ENCODE measurements at places on chromosomes 7 and 10.
A peak's percentile ranks its signal among the peaks of the same experiment; 100 is the strongest.

- no peak for DNase-seq
Observed at GRCh38 chr7:78770422-78771410, 682.8 kb downstream of the MAGI2 start.

DNA sequence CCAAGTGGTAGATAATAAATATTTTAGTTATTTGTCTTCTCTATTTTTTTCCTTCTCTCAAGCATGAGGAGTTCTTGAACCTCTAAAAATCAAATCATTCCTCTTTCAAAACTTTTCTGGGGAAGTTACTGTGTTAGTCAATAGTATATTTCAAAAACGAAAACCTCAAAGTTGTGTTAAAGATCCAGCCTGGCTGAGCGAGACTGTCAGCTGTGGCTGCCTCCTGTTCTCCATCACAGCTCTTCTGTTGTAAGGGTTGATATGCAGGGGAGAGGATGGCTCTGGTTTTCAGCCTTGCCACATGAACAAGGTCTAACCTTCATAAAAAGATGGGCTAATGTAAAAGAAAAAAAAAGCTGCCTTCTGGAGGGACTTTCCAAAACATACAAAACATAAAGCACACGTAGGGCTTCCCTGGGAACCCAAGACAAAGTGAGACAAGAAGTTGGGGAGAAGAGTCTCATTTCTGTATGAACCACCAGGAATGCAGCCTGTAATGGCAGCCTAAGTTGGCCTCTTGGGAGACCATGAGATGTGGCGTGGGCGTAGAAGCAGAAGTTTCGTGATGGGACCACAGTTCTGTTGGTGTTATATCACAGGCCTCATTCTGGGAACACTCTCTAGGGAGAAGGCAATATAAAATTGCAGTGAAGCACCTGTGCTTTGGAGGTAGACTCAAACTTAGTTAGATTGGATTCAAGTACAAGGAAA, 77.9 kb upstream of the FHIP2A start:
- DNase-seq, result no peak

DNA sequence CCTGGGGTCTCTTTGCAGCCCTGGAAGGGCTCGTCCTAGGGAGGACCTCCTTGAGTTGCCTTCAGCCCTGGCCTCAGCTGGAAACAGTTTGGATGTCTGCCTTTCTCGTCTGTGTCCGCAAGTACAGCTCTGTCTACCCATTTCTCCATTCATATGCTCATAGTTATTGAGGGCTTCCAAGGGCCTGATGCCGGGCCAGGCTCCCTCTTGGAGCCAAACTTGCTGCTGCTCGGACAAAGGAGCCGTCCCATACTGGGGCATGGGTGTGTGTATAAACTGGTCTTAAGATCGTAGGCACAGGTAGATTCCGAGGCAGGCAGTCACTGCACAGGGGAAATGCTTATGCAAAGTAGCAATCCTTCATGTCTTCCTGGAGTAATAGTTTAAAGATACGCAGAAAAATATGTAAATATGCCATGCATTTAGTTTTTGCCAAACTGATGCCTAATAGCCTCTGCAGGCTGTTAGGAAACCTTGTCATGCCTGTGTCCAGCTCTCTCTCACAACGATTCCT, 117.0 kb upstream of the BTBD16 start:
- no peak for DNase-seq

GRCh38 chr10:95789902-95790301, 33.9 kb downstream of the ENTPD1 start:
- DNase-seq, result no peak

GRCh38 chr10:114634609-114634979, 23.5 kb downstream of the ABLIM1 start:
- DNase-seq, result peak; percentile 95

GRCh38 chr7:69651101-69651590, 52.9 kb downstream of the AUTS2 start:
- DNase-seq, result no peak

DNA sequence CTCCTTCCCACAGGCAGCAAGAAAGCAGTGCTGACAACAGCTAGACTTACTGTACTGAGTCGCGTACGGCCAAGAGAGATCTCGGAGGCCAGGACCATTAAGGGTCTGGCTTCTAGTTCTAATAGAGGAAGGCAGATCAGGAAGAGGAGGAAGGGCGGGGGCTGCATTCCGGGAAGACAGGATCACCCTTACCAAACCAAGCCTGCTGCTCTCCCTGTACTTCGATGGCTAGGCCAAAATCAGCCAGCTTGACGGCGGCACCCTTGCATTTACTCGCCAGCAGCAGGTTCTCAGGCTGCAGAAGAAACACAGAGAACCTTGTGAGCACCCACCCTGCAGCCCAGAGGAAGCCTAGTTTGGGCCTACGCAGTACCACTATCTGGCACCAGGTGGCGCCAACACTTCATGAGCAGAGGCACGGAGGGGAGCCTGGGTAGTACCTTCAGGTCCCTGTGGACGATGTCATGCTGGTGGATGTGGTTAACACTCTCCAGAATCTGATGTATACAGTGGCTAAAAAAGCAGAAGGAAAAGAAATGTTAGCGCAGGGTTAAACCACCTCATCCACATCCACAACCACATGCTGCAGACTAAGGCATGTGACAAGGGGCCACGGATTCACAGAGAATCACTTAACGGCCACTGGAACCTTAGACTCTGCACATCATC, 25.4 kb downstream of the CAMK2G start:
- peak; percentile 12 for DNase-seq

- no peak for DNase-seq
Observed at GRCh38 chr7:150358988-150359621, 9.5 kb upstream of the REPIN1 start.

DNA sequence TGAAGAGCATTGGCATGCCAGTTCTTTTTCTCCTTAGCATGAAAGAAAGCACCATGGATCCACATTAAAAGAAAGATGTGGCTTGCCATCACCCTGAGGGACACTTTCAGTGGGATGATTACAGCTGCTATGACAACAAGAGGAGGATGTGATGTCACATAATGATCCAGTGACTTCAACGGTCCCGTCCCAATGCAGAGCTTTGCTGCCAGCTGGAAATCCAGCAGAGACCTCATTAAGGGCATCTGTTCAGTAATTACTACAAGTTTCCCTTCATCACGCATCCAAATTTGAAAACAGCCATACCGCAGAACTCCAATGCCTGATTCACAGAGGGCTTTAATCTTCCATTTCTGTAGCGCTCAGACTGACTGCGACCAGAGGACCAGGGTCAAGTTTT, 206.6 kb downstream of the LSM5 start:
- DNase-seq, result no peak

DNA sequence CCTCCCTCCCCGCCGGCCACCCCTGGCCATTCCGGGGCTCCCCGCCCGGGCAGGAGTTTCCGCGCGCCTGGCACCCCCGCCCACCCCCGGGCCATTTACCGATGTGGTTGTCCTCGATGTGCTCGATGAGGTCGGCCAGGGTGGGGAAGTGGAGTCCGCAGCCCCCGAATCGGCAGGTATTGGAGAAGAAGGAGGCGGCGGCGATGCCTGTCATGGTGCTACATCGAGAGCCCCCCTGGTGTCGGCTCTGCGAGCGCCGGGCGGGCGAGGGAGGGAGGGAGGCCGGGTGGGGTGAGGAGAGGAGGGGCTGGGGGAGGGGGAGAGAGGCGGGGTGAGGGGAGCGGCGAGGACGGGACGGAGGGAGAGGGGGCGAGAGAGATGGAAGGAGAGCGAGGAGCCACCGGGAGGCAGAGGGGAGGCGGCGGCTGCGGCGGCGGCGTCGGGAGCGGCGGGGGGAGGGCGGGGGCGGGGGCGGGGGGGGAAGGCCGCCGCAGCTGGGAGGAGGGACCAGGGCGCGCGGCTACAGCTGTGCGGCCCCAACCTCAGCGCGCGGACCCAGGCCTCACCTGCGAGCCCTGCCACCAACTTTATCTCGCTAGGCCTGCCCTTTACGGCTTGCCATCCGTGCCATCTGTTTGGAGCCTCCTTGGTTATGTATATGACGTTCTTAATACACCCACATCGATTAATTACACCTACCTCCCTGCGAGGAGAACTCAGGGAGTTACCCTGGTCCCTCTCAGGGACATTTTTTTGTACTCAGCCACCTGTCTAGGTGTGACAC, at the start of gene JAZF1:
Gene JAZF1 (minus strand): TSS at position 432 of the 784 bp plus-strand sequence.
- DNase-seq, result no peak

- no peak for DNase-seq
Observed at GRCh38 chr10:30868611-30869010, 163.1 kb downstream of the ZNF438 start.

GRCh38 chr7:20438694-20439376, 108.1 kb downstream of the ITGB8 start:
- no peak for DNase-seq

- DNase-seq, result no peak
Observed at GRCh38 chr10:351770-352334, 216.6 kb downstream of the ZMYND11 start.

- no peak for DNase-seq
Observed at GRCh38 chr7:2212906-2213305, 19.8 kb downstream of the MAD1L1 start.

- DNase-seq, result no peak
Observed at GRCh38 chr10:71475243-71475871, 78.6 kb downstream of the CDH23 start.

- DNase-seq, result no peak
Observed at GRCh38 chr10:2611603-2612002, 455.7 kb upstream of the PFKP start.

Measured in SK-N-MC (cell line).